LoVo (cell line): ENCODE measurements at places on chromosomes 2 and 18.

GRCh38 chr18:59359576-59359952 is 499 bp upstream of the LMAN1 start:
- no peak for DNase-seq

- DNase-seq: no peak
Observed at GRCh38 chr2:234292205-234292961, 204.5 kb downstream of the ARL4C start.

GRCh38 chr2:239081622-239082021 is 233.7 kb downstream of the TWIST2 start:
- no peak for DNase-seq

DNA sequence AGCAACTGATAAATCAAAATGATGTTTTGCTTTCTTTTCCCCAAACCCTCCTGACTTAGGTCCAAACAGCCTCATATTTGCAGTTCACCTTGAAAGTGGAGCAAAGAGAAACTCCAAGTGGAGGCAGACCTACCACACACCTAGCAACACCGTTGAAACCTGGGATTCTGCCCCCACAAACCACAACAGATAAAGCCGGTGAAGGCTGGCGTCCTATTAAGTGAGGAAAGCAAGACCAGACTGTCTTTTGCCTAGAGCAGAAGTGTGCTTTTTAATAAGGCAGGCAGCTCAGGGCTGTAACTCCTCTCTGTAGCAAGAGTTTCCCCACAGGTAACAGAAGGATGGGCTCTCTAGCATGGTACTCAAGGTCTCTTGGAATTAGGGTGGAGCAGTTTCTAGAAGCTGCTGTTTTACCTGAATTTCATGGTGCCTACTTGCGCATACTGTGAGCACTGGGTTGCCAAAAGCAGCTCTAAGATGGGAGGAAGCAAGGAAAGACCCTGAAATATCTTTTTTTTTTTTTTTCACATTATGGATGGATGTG is 336.9 kb downstream of the BCL11A start:
- DNase-seq: no peak

DNA sequence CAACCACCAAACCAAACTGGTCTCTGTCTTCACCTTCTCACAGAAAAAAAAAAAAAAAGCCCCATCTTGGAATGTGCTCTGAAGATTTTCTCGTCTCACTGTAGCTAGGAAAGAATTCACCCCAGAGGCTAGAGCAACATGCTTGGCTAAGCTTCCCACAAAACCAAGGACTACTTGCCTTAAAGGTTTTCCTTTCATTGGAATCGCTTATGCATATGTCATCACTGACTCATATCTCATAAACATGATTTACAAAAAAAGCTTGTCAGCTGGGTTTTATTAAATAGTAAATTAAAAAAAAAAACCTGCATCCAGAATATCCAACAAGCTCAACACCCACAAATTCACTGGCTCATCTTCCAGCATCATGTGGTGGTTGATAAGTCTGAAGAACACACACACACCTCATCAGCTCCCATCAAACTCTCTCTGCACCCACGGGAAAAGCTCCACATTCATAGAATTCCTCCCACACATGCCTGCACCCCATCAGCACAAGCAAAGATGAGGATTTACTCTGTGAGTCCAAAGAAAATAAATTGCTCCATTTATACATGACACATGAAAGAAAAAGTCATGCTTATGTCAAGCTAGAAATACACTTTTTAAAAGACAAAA is 182.0 kb upstream of the TRIB2 start:
- peak; percentile 19 for DNase-seq

DNA sequence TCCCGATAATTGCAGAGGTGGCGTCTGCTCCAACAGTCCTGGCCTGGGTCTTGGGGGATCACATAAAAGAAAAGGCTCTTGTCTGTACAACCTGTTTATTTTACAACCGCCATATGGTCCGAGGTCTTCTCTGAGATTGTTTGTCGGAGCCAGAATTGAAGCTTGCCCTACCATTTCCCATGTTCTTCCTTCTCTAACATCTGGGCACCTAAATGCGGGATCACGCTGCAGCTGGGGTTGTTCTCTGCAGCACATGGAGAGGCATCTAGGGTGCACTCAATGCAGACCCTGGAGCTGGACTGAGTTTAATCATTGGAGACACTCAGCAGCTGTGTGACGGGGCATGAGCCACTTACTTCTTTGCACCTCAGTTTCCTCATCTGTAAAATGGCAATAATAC is 107.7 kb downstream of the ACKR3 start:
- DNase-seq: no peak

- DNase-seq: no peak
Observed at GRCh38 chr2:190792956-190793888, 87.4 kb upstream of the GLS start.

DNA sequence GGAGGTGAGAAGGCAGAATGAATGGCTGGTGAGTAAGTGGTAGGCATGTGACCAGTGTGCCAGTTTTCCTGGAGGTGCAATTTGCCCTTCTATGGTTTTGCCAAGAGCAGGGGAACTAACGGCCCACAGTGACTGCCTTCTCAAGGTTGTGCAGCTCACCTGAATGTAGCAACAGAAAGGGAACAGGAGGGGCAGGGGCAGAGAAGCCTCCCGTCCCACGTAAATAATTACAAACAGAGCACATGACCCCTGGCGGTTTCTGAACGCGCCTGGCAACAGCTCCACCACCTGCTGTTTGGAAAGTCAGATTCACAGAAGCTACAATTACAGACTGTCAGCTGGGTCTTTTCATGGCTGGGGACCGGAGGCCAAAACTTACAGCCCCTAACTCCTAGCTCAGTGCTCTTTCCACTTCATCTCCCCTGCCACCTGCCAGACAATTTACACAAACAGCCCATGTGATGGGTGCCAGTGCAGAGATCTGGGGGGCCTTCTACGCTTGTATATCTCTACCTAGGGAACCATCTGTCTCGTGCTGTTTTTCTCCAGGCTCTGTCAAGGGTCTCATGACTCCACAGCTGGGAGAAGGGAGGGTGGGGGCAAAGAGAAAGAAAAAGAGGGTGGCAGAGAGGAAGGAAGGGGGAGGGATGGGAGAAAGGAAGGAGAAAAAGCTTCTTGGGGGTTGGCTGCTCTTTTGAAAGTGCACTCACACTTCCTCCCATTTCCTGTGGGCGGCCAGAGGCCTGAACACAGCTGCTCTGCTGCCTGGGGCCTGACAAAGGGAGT is 69.6 kb downstream of the POLR1A start:
- no peak for DNase-seq

- peak; percentile 55 for DNase-seq
Observed at GRCh38 chr2:217105733-217106649, 246.1 kb upstream of the TNP1 start.

DNA sequence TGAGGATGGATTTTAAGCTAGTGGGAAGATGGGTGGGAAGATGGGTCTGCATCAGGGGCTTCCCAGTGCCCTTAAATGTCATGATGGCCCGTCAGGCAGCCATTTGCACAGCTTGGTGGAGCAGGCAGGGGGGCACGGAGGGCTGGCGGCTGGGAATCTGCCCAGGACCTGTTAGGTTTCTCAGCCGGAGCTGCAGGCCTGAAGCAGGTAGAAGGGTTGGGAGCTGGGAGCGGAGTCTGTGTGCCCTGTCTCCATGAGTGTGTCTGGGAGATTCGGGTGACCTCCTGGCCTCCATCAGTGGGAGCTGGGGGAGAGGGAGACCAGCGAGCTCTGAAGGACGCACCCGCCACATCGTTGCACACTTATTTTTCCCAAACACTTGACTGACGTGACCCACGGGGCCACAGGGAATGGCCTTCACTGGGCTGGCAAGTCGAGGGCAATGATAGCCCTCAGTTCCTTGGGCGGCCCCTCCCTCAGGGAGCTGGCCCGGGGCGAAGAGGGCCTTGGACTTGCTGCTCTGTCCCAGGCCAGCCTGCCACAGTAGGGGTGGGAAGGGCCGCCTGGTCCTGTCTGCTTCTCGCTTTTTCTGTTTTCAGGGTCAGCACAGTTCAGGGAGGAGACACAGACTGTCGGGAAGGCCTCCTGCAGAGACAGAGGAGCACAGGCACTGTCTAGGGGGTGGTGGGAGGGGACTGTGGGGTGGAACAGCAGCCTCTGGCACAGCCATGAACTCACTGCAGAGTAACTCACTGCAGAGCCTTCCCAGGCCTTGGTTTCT is 236.8 kb downstream of the ZBTB7C start:
- DNase-seq: no peak

- DNase-seq: no peak
Observed at GRCh38 chr2:102843764-102844443, 82.1 kb downstream of the TMEM182 start.

GRCh38 chr2:187390891-187391290 is 57.2 kb downstream of the CALCRL start:
- DNase-seq: peak; percentile 14

- DNase-seq: no peak
Observed at GRCh38 chr2:120777170-120777751, 41.6 kb downstream of the GLI2 start.

GRCh38 chr2:37246205-37246604 is 14.7 kb downstream of the NDUFAF7 start:
- no peak for DNase-seq

- no peak for DNase-seq
Observed at GRCh38 chr2:170922634-170923494, 6.2 kb upstream of the GORASP2 start.

- no peak for DNase-seq
Observed at GRCh38 chr2:17621781-17622180, 81.3 kb downstream of the VSNL1 start.

DNA sequence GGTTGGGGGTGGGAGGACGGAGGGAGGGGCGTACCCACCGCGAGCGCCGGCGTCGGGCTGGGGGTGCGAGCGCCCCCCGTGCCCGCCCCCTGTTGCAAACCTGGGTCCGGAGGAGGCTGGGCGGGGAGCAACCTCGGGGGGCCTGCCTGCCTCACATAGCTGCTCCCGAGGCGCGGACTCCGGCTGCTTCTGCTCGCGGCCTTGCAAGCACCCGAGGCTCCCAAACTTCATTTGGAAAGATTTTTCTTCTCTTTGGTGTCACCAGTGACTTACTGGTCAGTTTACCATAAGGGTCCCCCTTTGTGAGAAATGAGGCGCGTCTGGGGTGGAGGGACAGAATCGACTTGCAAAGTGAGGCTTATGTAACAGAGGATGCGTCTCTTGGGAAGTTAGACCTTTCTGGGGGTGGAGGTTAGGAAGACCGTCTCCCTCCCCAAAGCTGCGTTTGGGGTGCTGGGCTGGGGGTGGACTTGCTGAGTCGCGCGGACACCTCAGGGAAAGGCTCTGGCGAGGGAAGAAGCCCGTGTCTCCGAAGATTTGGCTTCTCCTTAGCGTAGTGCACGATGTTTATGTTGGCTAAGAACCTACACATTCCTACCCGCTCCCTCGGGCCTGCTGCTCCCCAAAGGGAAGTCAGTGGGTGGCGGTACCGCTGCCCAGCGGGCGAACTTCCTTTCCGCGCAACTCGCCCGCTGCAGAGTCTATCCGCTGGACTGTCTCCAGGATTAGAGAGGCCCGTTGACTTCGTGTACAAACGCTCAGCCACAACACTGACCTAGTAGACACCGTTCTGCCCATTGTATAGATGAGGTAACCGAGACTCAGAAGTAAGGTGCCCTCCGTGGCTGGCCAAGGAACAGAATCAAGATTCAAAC is 559 bp downstream of the TMEM37 start:
- DNase-seq: no peak

DNA sequence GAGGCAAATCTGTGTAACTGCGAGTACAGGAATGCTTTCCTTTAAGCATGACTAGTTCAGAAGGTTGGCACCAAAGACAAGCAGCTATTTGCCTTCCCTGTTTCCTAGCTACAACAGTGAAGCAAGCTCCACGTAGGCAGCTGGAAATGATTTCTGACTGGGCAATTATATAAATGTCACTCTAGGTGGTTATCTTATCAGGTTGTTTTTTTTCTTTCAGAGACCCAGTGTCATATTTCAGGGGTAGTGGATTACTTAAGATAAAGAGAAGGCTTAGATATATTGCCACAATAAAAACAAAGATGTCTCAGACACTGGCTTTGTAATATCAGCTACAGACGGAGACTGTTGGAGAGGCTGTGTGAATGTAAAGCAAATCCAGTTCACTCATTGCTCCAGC is 748.9 kb upstream of the NXPH2 start:
- DNase-seq: no peak

DNA sequence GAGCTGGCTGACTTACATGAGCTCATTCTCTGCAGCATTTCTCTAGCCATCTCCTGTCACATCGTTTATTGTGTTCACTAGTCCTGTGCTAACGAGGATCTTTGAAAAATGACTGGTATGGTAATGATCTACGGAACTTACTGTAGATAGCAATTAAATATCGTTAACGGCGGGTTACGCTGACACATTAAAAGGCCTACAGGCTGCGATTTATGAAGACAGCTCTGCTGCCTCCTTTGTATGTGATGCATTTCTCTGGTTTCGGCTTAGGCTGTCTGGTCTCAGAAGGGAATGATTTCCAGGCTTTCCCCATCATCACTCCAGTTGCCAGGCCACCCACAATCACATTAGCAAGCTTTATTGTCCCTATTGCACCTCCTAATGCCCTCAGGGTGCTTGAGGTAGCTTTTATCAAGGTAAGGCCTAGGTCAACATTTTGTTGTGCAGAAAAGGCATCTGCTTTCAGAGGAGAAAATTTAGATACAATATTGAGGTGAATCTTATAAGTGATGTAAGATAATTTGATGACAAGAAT is 284.4 kb downstream of the SOX11 start:
- DNase-seq: no peak

GRCh38 chr2:77725045-77725444 is 202.9 kb upstream of the LRRTM4 start:
- DNase-seq: no peak

DNA sequence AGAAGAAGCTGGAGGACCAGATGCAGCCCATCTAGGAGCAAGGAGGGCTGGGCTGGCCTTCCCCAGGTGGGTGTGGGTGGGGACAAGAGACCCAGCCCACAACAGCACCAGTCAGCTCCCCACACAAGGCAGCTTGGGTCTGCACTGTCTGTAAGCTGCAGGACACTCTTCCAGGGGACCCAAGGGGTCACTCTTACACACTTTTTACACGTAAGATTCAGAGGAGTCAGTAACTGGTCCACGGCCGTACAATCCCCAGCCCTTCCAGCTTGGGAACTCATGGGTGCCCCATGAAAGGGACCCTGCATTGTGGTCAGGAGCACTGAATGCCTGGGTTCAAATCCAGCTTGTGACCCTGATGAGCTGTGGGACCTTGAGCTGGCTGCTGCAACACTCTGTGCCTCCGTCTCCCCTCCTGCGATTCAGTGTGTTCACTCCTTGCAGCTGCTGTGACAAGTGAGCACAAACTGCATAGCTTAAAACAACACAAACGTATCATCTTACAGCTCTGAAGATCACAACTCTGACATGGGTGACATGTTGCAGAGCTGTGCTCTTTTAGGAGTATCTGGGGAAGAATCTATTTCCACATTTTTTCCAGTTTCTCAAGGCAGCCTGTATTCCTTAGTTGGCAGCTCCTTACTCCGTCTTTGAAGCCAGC is 11.1 kb upstream of the SLC66A3 start:
- no peak for DNase-seq

GRCh38 chr18:45916302-45916701 is 50.8 kb downstream of the EPG5 start:
- DNase-seq: no peak

GRCh38 chr2:167388901-167389300 is 500.6 kb downstream of the XIRP2 start:
- DNase-seq: no peak

GRCh38 chr2:182649316-182649715 is 66.7 kb upstream of the DNAJC10 start:
- no peak for DNase-seq
